CD4-positive, alpha-beta T cell treated with Interferon gamma for 1 hour (primary cell): ENCODE measurements at places on chromosomes 12 and 14.
A peak's percentile ranks its signal among the peaks of the same experiment; 100 is the strongest.

DNA sequence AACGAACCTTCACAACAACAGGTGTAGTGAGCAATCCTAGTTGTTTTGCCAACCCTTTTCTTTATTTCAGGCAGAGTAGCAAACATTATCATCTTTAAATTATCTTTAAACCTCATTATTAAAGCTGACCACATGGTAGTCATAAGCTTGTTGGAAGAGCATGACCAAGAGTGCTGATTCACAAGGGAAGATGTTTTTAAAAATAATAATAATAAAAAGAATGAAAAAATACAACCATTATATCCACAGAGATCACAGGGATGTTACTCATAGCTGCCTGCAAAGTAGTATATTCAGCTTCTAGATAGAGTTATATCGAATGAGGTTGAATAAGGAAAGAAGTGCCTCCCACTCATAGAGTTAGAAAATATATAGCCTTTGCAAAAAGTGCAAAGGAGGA is 101.0 kb upstream of the FLRT2 start:
- no peak for DNase-seq

GRCh38 chr12:132735496-132735895 is 24.9 kb downstream of the PGAM5 start:
- no peak for DNase-seq

DNA sequence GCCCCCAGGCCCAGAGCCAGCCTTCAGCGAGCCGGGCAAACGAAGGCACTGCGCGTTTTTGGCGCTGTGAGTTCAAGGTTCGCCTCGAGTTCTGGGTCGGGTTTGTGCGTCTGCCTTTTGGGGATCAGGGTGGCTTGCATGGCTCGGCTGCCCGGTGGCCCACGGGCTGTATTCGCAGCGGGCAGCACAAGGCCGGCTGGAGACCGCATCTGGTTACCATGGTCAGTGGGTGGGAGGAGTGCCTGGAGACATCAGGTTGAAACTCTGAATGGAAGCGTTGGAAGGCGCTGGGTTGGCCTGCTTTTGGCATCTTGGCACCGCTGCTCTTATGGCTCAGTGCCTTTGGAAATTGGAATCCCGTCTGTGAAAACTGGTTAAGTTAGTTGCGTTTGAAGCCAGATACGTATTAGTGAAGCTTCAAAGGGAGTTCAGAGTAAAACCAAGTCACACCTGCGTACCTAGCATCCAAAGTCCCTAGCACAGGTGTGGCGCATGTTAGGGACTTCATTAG is 50.9 kb downstream of the SNAPC1 start:
- DNase-seq, result no peak

- no peak for DNase-seq
Measured at GRCh38 chr12:45634273-45634917, 95.1 kb upstream of the ARID2 start.

- DNase-seq, result no peak
Measured at GRCh38 chr12:128853600-128854197, 421 bp downstream of the GLT1D1 start.

- no peak for DNase-seq
Measured at GRCh38 chr12:83615152-83615551, 928.4 kb downstream of the TMTC2 start.

- DNase-seq, result peak; percentile 59
Measured at GRCh38 chr12:123237646-123238329, 4.6 kb downstream of the MTRFR start.

GRCh38 chr14:72792051-72792788 is 101.7 kb downstream of the DPF3 start:
- DNase-seq, result no peak

GRCh38 chr14:99066378-99066777 is 205.6 kb downstream of the BCL11B start:
- no peak for DNase-seq

DNA sequence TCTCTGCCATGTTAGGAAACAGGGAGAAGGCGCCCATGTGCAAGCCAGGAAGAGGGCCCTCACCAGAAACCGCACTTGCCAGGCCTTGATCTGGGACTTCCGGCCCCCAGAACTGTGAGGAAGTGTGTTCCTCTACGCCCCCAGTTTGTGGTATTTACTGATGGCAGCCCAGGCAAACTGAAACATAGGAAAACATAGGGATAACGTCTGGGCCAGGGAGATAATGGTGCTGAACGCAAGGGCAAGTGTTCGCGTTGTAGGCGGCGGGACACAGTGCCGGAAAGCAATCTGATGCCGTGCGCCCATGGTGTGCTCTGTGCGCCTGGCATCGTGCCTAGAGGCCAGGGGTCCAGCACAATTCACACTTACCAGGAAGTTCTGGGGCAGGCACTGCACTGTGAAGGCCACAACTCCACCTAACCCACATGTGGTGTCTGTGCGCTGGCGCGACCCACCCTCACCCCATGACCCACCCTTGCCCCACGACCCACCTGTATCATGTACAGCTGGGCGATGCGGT is 53.6 kb downstream of the ARL6IP4 start:
- DNase-seq, result no peak

- no peak for DNase-seq
Measured at GRCh38 chr12:76766161-76766560, 2.2 kb downstream of the ZDHHC17 start.

DNA sequence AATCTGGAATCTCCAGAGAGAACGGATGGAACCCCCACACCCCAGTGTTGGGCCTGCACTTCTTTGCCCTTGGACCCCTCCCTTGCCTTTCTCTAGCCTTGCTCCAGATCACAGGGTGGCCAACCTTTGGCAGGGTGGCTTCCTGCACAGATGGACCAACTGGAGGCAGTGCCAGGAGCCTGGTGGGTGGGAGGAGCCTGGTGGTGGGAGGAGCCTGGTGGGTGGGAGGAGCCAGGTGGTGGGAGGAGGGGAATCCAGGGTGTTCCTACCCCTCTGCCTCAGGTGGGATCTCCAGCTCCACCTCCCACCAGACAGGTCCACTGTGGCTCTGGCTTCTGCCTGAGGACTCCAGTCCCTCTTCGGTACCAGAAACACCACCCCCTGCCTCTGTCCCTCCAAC is 15.0 kb upstream of the ORAI1 start:
- peak; percentile 14 for DNase-seq

DNA sequence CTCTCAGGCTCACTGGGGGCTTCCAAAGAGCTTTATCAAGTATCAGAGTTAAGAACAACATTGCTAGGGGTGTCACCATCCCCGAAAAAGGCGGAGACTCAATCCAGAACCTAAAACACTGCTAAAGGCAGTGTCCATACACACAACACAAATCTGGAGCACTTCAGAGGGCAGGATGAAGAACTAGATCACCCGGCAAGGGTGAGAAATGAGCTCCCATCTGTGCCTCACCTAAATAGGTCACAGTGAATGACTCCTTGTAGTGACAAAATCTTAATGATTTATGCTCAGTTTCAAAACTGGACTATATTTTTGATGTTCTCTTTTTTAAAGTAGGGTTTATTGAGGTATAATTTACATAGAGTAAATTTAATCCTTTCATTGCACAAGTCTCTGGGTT is 25.6 kb downstream of the NIN start:
- no peak for DNase-seq
